ENCODE measurements at places on chromosomes 6 and 20.

GRCh38 chr6:1403851-1404712, 14.7 kb downstream of the FOXF2 start:
- no peak for DNase-seq

- no peak for DNase-seq
Measured at GRCh38 chr6:124283486-124283885, 479.8 kb downstream of the NKAIN2 start.

DNA sequence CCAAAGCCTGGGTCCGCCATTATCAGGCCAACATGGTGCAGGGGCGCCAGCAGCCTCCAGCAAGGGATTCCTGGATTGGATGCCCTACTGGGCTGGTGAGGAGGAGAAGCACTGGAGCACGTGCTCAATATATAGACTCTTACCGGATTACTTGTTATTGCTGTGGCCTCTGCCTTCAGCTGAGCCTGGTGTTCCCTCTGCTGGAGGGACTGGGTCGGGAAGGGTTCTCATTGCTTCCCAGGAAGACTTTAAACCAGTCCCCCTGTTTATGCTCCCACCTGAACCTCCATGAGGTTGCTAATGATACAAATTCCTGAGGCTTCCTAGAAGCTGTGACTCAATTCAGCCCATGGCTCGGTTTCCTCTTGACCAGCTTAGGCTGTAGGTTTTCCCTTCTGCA, 186.7 kb upstream of the ARID1B start:
- no peak for DNase-seq

DNA sequence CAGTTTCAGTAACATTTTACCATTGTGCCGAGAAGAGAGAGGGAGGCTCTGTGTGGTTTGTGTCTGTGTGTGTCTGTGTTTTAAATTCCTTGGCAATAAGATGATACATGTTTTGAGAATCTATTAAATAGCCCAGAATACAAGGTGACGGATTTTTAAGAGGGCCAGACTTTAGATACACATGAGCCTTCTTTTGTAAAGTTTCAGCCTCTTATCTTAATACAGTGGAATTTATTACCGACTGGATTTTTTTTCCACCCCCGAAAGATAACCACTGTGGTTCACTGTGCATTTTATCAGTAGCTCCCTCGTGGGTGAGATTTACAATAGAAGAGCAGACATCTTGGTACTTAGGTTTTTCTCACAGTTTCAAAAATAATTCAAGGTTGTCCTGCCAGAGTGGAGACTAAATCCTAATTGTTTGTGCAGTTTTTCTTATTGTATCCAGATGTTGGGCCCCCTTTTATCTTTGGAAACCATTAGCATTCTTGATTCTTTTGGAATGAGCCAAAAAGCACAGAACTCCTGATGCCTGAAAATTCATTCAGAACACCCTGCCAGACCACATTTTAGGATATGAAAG, 49.9 kb downstream of the STK4 start:
- DNase-seq = no peak

GRCh38 chr20:3987296-3987695, 28.1 kb downstream of the RNF24 start:
- no peak for DNase-seq

- DNase-seq = no peak
Measured at GRCh38 chr20:10385850-10386544, 48.0 kb downstream of the MKKS start.

GRCh38 chr6:16851044-16851540, 89.8 kb upstream of the ATXN1 start:
- DNase-seq = no peak

DNA sequence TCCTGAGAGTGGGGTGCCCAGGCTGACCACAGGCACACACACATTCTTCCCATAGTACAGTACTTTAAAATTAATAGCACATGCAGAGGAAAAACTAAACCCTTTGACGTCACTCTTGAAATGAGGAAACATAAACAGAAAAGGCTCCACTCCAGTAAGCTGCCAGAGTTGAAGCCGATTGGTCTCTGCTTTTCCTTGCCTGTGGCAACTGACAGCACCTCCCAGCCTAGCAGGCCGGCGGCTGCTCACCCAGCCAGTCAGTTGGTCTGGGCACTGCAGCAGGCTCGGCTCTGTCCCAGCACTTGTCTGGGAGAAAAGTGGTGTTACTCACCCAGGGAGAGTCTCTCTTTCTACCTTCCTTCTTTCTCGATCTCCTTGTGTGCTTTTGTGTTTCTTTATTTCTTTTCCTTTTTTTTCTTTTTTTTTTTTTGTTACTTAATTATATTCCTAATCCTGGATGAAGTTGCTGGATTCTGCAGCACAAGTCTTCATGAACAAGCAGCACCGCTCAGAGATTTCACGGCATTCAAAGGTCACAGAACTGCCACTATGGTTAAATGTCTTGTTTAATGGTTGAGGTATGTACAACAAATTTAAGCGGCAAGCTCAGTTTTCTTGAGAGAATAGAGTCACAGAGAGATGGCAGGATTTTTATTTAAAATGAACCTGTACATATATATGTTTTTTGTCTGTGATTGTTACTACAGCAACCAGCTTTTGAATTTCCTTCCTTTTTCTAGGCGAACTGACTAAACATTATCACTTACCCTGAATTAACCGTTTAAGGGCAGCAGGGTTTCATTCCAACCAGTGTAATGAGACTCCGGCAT, at the start of gene PDE7B:
TSS of gene PDE7B (plus strand) at position 260 of the 830 bp plus-strand sequence.
- no peak for DNase-seq

GRCh38 chr6:130381459-130382380, 15.9 kb downstream of the TMEM200A start:
- no peak for DNase-seq

GRCh38 chr6:117518870-117519269, 36.4 kb downstream of the DCBLD1 start:
- no peak for DNase-seq

GRCh38 chr6:43766500-43766853, 3.5 kb upstream of the VEGFA start:
- no peak for DNase-seq

- no peak for DNase-seq
Measured at GRCh38 chr6:121652223-121652622, 216.8 kb downstream of the GJA1 start.

DNA sequence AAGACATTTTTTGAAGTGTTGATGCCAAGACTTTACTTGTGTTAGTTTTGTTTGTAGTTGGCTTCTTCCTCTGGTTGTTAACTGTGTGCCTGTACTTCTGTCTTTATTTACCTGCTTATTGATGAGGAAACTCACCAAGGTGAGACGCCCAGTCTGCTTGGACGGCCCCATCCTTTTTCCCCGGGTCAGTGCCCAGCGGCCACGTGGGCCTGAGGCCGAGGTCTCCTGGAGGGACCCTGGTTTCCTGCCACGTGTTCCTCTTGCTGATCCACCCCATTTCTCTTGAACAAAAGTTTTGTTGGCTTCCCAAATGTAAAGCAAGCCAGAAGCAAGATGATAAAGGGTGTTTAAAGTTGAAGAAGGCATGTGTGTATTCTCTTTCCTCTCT, 24.8 kb downstream of the DUSP22 start:
- DNase-seq = no peak

DNA sequence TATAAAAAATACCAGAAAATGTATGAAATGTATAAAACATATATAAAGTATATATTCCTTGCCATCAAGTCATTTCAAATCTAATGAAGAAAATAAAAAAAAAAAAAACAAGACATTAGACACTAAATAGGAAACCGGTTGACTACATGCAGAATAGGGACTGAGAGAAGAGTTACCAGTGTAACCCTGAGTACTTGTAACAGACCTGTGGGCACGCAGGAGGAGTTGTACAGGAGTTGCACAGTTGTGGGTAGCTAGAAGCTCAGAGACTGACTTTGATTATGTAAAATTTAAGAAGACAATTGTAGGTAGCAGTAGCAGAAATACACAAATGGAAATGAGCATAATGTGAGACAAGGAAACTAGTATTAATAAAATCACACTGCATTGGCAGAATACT, 112.4 kb upstream of the DST start:
- no peak for DNase-seq

DNA sequence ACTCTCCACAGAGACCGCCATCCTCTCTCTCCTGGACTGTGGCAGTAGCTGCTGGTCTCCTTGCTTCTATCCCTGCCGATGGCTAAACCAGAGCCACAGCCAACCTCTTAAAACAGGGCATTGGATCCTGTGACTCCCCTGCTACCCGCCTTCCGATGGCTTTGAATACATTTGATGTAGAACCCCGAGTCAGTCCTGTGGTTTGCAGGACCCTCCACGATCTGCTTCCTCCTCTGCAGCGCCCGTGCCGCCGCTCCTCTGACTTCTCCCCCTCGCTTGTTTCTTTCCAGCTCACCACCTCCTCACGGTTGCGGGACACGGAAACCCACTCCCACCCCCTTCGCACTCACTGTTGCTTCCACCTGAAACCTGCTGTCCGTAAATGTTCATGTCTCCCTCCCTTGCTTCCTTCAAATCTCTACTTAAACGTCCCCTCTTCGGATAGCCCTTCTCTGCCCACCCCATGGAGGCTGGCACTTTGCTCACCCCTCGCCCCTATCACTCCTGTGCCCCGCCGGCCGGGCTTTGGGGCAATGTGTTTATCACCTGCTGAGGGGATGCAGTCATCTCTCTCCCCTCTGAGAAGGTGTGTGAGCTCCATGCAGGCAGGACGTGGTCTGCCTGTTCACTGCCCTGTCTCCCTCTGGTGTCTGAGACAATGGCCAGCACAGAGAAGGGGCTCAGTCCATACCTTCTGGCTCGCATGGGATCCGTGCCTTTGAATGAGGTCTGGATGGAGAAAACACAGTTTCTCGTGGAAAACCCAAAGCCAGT, 67.8 kb downstream of the GFOD1 start:
- DNase-seq = no peak
